HL-60 (cell line): ENCODE measurements at places on chromosomes 4 and X.

DNA sequence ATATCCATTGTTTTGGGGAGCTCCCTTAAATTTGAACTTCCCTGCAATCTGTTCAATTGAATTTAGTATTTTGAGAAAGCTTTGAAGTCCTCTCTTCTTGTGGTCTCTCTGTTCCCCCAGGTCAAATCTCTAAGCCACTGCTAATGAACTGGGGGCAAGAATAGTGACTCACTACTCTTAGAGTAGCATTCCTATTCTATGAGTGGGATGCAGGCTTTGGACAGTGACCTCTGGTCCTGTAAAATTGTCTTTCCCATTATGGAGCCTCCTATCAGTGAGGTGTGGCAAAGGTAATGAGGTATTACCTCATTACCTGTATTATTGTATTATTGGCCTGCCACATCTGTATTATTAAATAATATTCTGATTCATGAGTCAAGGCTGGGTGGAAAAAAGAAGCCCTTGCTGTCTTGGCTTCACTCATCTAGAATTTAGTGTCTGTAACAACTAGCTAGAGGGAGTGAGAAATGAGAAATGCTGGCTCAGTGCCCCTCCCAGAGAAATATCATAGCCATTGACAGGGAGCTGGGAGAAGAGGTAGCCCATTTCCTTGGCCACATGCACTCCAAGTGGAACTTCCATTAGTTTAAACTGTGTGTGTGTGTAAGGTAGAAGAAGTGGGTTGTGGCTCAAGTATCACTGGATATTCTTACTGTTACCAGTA is 393.9 kb upstream of the CTSO start:
- no peak for DNase-seq

DNA sequence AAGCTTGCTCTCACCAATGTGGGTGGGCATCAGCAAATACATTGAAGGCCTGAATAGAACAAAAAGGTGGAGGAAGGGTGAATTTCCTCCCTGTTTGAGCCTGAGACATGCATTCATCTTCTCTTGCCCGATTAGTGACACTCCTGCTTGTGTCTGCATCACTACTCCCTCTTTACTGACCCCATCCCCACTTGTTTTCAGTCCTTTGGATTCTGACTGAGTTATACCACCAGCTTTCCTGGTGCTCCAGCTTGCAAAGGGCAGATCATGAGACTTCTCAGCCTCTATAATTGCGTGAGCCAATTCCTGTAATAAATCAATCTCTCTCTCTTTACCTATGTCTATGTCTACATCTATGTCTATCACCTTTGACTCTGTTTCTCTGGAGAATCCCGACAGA is 47.4 kb upstream of the DYNLT3 start:
- no peak for DNase-seq

GRCh38 chr4:82436130-82436529 is 5.7 kb downstream of the ENOPH1 start:
- no peak for DNase-seq

DNA sequence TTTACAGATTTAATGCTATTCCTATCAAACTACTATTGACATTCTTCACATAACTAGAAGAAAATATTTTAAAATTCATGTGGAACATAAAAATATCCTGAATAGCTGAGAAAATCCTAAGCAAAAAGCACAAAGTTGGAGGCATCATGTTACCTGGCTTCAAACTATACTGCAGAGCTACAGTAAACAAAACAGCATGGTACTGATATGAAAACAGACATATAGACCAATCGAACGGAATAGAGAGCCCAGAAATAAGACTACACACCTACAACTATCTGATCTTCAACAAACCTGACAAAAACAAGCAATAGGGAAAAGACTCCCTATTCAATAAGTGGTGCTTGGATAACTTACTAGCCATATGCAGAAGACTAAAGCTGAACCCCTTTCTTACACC is 273.4 kb upstream of the GRIA3 start:
- no peak for DNase-seq
